ENCODE measurements at places on chromosomes 6 and 20.

DNA sequence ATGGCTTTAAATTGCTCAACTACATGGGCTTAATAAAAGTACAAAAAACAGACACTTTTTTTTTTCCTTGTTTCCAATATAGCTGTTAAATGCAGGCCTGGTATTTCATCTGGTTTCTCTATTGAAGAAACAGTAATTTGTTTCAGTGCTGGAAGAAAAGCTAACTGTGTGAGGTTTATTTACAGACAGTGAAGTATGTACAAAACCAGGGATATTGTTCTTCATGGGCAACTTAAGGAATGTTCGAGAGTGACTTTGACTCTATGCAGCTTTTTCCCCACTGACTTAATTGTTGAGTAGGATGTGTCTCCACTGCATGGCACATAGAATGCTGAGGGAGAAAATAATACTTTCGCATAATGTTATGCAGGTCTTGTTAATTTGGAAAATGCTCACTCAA lies 31.0 kb upstream of the PRL start:
- DNase-seq: no peak

- no peak for DNase-seq
These were observed 119.7 kb downstream of the MAP3K4 start for GRCh38 chr6:161111261-161111660.

DNA sequence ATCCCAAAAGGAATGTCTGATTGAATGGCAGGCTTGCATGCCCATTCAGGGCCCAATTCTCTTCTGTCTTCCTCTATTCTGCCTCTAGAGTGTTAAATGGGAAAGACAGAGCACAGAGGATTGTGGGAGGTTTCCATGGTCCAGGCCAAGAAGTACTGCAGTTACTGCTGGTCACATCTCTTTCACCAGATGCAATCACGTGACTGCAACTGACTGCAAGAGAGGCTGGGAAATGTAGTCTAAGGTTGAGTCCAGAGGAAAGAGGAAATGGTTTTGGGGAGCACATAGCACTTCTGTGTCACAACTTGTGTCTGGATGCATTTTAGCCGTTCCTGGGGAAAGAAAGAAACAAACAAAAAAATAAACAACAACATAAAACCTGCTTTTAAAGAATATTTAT lies 336.4 kb upstream of the BTBD3 start:
- no peak for DNase-seq

DNA sequence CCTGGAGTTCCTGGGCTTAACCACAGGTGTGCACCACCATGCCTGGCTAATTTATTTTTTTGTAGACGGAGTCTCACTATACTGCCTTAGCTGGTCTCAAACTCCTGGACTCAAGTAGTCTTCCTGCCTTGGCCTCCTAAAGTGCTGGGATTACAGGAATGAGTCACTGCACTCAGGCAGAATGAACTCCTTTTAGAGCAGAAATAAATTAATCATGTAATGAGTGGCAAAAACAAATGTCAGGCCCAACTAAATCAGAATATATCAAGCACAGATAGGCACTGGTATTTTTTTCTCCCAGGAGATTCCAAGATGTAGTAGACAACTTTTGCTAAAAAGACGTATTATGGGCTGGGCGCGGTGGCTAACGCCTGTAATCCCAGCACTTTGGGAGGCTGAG lies 2.6 kb downstream of the RPS10 start:
- no peak for DNase-seq

DNA sequence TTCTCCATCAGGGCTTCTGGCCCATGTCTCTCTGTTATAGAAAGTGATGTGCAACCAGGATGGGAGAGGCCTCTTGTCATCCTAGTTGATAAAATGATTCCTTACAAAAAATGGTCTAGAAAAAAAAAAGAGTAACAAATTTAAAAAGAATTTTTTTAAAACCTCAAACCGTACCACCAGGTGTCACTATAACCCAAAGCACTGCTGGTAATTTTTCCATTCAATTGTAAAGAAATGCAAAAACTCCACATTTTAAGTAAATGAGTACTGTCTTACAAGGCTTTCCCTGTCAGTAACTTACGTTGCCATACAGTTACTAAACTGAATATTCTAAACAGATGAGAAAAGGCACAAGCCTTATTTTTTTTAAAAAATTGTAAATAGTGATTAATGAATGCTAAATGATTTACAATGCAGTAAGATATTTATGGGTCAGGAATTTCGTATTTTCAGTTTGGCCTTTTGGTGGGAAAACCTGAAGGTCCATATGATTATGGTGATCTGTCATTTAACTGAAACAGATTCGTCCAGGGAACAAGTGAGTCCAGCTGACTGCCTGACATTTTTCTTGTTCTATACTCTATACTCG lies 95.4 kb downstream of the OGFRL1 start:
- DNase-seq: peak; percentile 43

DNA sequence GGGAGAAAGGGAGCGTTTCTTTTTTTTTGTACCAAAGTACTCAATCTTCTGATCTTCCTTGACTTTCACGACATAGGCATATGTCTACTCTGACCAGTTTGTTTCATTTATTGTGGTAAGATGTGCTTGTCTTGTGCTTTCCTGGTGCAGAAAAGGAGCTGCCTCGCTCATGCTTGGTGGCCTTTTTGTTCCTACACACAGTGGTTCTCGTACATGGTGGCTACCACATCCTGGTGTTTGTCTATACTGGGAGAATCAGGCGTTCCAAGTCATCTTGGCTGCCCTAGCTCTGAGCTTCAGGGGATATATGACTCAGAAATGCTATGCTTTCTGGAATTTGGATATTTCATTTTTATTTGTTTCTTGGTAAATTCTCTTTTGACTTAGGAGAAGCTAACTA lies 31.8 kb downstream of the MYB start:
- peak; percentile 13 for DNase-seq

GRCh38 chr6:25883991-25884390 lies 9.9 kb upstream of the SLC17A3 start:
- DNase-seq: peak; percentile 92

- DNase-seq: no peak
These were observed 7.9 kb upstream of the SOD2 start for GRCh38 chr6:159700970-159701369.

DNA sequence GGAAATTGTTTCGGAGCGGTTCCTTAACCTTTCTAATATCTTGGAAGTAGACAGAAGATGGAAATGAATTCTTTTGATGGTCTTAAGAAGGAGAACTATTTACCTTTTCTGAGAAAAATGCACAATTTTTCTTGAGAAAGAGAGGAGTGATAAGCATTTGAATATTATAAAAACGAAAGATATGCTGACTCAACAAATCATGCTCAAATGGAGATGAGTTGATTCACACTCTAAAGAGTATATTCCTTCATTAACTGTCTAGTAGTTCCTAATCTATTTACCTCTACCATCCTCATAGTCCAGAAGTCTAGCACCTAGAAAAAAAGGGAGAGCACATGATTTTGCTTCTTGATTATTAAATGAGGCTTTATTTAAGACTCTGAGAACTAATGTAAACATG lies 4.1 kb downstream of the TSBP1 start:
- no peak for DNase-seq

DNA sequence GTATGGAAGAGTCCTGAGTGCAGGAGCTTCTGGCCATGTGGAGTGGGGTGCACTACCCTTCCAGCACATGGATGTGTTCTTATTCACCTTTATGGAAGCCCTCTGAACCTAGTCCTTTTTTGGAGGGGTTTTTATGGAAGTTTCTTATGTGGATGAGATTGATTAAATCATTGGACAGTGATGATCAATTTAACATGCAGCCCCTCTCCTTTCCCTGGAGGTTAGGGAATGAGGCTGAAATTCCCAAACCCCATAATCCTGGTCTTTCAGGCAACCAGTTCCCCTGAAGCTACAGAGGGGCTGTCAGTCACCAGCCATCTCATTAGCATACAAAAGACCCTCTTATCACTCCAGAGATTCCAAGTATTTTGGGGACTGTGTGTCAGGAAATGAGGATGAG lies 183.9 kb upstream of the MAP3K7 start:
- no peak for DNase-seq

DNA sequence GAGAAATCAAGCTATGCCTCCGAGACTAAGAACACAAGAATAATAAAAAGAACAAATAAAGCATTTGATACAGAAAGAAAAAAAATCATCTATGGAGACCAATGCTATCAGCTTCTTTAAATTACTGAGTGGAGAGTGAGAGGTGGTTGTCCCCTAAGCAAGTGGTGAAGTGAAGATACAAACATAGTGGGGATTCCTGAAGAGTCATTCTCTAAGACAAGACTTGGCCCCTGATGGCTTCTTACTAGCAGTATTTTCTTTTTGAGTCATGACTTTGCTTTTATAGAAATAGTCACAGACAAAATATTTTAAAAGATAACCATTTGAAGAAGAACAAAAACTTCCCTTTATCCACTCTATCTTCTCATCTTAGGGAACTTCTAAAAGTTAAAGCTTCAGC lies 261.4 kb upstream of the PRDM1 start:
- no peak for DNase-seq

DNA sequence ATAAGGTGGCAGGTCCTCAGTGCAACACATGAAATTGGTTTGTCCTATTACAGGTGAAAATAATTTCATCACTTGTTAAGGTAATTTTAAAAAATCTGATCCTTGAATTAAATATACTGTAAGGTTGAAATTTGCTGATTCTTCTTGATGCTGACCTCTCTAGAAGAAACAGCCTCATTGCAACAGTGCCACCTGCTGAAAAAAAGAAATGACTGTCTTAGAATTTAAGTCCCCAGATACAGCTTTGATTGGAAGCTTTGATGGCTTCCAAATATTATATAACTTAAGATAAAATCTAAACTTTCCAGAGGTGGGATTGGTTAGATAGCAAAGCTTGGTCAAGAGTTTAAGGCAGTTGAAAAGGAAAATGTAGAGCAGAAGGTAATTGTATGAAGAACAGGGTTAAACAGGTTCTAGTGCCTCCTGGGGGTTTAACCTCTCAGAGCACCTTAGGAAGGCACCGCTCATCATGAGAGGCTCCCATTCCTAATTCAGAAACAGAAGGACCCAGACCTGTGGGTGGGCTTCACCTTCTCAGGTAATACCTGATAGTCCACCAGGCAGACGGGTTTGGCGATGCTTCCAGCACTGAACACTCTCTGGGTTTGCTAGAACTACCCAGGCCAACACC lies 401.0 kb downstream of the PAX1 start:
- no peak for DNase-seq

DNA sequence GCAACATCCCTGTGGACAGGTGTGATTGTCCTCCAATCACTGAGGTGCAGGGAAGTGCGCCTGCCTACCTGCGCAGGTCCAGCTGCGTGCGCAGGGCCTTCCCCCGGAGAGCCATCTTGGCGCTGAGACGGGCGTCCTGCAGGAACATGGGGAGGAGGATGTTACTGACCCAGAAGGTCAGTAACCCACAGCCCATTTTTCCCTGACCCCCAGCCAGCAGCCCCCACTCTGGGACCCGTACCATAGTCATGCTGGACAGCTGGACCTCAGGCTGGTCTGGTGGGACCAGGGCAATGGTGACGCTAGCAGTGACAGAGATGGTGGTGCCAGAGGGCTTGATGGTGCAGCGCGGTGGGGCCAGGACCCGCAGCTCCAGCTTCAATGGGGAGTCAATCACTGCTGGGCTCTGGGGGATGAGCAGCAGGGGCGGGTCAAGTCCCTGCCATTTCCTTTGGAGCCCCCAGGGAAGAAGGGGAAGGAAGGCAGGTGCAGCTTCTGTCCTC lies 9.7 kb downstream of the PLTP start:
- no peak for DNase-seq

- no peak for DNase-seq
These were observed 17.8 kb upstream of the IL22RA2 start for GRCh38 chr6:137191236-137191635.

All from HS-5 (cell line).